Nucleus accumbens (tissue), 56 donors: ENCODE measurements at places on chromosomes 5 and 9.

DNA sequence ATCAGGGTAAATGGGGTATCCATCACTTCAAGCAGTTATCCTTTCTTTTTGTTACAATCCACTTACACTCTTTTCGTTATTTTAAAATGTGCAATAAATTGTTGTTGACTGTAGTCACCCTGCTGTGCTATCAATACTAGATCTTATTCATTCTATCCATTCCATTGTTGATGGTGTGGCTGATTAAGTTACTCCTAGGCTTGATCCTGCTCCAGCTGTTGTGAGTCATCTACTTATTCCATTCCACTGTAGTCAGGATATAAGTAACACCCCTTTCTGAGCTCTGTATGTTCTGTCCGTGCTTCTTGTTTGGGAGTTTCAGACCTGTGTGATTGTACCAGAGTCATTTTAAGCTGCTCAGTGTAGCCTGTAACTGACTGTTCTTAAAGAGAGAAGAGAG, 122.5 kb upstream of the RUSC2 start:
- DNase-seq, result no peak

GRCh38 chr5:176639981-176640380, 7.3 kb upstream of the TSPAN17 start:
- peak; percentile 41 for DNase-seq

GRCh38 chr9:91164724-91165520, 196.8 kb downstream of the AUH start:
- no peak for DNase-seq

DNA sequence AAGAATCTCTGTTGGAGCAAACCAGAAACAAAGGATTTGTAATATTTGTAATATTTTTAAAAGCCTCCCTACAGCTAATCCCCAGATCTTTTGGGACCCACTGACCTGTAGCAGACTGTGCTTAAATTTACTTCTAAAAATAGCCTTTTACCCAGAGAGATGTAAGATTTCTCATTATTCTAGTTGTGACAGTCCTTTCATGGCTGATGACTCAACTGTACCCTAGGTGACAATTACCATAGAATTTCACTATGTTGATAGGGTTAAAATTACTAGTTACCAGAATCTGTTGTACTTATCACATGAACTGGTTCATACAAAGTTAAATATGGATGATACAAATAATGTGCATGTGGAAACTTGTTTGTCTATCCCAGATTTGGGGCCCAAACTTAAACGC, 543.9 kb upstream of the SEMA6A start:
- DNase-seq, result no peak

DNA sequence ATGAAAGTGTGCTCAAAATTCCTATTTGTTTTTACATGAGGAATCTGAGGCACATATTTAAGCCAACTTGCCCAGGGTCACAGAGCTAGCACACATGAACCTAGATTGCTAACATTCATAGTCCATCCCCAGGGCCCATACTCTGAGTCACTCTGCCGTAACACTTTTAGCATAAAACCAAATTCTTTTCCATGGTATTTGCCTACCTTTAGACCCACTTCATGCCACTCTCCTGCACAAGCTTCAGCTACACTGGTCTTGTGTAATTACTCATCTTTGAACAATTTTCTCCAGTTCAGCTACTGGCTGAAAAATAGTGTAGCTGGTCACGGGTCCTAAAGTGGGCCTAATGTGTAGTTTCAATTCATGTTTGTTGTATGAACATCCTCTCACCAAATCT, 200.7 kb downstream of the SLC12A2 start:
- DNase-seq, result no peak

- DNase-seq, result no peak
Measured at GRCh38 chr5:95759634-95760033, 28.5 kb downstream of the RHOBTB3 start.

GRCh38 chr5:82164176-82164976, 113.8 kb downstream of the RPS23 start:
- no peak for DNase-seq

GRCh38 chr9:118962426-118962825, 406.8 kb downstream of the BRINP1 start:
- no peak for DNase-seq

DNA sequence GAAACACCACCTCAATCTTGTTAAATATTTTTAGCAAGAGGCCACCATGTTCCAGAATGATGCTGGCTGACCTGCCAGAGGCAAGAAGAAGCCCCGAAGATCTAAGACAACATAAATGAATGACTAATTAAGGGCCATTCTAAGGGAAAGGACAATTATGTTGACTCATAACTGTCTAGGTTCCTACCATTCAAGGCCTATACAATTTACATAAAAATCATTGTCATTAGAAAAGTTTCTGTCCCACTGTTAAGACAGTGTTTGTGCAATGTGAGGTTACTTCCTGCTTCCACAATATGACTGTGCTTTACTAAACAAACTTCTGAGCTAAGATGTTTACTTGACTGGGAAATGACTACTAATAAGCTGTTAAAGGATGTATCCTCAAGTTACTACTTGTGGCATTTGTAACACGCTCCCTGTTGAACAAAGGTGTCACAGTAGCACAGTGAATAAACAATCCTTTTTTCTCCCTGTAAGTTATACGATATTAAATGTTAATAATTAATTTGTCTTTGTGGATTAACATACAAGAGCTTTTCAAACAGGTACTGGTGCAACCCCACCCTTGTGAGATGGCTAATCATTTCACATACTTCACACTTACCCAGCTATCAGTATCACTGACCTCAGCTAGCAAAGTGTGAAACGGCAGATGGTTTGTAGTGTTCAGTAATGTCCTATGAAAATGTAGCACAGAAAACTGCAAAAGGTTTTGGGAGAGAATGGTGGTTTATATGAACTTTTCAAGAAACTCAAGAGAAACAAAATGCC, 195.8 kb downstream of the EFNA5 start:
- no peak for DNase-seq

GRCh38 chr9:1024112-1024511, 26.0 kb upstream of the DMRT2 start:
- DNase-seq, result no peak

- no peak for DNase-seq
Measured at GRCh38 chr9:2872250-2872930, 28.5 kb upstream of the PUM3 start.

DNA sequence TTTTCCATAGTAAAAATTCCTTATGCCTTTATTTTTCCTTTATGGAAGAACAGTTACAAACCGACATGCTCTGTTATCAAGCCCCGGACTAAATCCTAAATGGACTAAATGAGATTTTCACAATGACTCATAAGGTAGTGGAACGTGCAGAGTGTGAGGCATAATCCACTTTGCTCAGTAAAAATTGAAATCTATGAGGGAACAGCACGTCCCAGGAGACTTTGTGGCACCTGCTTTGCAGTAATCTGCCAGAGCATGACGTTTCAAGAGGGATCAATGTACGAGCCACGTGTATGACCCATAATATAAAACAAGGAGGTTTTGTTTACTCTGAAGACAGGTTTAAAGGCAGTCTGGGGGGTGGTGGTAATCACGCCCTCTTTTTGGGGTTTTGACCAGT, 83.8 kb upstream of the GNA14 start:
- DNase-seq, result no peak

DNA sequence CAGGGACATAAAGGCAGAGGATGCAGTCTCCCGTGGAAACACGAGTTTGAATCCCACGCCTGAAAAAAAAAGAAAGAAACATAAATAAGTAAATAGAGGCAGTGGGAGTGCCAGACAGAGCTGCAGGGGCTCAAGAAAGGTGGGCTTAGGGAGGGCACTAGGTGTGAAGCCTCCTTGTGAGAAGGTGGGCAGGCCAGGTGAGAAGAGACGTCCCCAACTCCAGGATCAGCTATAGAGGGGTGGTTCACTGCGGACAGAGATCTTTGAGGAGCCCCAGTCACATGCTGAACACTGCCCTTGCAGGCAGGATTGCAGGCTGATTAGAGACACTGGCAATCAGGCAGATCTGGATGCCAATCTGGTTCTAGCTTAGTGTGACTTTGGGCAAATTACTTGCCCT, 172.1 kb downstream of the RGS3 start:
- DNase-seq, result no peak

DNA sequence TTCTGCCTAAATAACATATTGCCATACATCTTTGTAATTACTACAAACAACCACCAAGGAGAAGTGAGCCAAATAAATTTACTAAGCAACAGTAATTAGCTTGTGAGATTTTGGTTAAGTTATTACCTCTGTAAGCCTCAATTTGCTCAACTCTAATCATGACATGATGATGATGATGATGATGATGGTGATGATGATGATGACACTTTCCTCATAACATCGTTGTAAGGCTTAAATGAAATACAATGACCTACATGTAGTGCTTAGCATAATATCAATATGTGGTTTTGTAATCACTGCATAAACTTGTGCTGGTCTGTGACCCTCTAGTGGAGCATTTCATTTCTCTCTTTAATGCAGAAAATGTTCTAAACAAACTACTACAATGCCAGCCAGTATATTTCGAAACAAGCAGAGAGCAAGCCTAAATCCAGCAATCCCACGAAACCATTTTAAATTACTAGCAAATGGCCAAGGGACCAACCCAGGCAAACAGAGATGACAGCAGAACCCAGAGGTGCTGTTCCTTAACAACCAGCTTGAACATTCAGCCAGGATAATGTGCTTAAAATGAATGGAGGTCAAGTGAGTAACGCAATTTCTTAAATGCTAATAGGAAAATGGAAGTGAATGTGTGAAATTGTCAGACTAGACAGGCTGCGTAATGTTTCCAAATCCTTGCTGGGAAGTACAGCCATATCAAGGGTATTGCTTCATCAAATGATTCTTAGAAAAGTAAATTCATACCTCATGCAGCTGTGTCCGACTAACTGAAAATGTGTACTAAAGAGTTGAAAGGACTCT, 281.9 kb upstream of the PUM3 start:
- no peak for DNase-seq
